ENCODE measurements at places on chromosomes 13 and 19. TPM values are rescaled to one million over a fixed set of nuclear protein-coding genes. Genes with fewer than 3 reads are reported as not detected.

- no peak overlapping the region for H3K4me3 ChIP-seq
- no peak for DNase-seq
- peaks cover 6% of the 10 kb centered on the region for H3K4me1 ChIP-seq
- peaks cover 33% of the 10 kb centered on the region for H3K27me3 ChIP-seq
- H3K36me3 ChIP-seq: no peaks in the 10 kb centered on the region
These were observed 18.5 kb downstream of the ATP12A start for GRCh38 chr13:24698686-24699085.

DNA sequence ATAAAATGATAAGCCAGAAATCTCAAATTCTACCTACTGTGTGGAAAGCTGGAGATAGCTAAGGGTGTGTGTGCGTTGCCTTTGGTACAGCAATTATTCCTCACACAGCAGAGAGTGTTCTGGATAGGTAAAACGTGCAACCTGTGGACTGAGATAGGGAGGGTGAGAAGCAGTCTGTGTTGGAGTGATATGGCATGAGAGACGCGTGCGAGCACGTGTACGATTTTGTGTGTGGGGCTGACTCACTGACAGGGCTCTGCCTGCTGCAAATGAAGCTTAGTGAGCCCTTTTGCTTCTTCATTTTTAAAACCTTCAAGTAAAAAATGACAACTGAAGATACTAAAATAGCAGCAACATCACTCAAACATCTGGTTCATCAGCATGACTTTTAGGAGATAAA lies 35.7 kb upstream of the SLC10A2 start:
- no peak overlapping the region for H3K4me3 ChIP-seq
- H3K27ac ChIP-seq: no peak overlapping the region
- no peaks in the 10 kb centered on the region for H3K27me3 ChIP-seq
- H3K4me1 ChIP-seq: no peaks in the 10 kb centered on the region
- DNase-seq: no peak

GRCh38 chr13:84127597-84128128 lies 245.4 kb upstream of the SLITRK1 start:
- no peak overlapping the region for H3K4me3 ChIP-seq
- H3K27ac ChIP-seq: no peak overlapping the region
- no peaks in the 10 kb centered on the region for H3K27me3 ChIP-seq
- DNase-seq: no peak
- no peaks in the 10 kb centered on the region for H3K4me1 ChIP-seq

DNA sequence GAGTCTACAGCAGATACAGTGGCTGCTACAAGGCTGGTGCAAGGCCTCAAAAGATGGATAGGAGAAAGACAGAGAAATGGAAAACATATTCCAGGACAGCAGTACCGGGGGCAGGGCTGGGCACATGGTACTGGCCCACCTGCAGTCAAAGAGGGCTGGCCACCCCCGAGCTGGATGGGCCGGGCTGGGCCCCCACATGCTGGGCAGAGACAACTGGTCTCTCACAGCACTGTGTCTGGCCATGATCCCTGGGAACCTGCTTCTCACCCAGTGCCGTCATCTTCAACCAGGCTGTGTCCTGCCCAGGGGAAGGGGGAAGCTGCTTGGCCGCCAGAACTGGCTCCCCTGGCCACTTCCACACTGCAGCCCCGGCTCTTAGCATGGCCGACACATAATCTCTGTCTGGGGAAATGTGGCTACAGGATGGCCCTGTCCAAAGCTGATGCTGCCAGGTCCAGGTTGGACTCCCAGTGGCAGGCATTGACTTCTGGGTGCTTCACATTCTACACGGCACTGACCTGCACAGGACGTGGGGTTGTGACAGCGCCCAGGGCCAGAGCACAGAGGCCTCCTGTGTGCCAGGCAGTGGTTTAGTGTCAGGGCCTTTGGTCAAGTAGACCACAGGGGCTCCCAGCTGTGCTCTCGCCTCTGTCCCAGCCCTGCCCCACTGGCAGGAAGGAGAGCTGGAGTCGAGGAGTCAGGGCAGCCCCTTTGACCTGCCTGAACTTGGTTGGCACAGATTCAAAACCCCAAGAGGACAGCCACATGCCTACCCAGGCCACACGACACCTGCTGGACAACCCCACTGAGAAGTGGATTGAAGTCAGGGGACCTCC lies 21.7 kb downstream of the PEPD start:
- H3K27me3 ChIP-seq: no peaks in the 10 kb centered on the region
- DNase-seq: no peak
- H3K4me1 ChIP-seq: no peaks in the 10 kb centered on the region
- no peaks in the 10 kb centered on the region for H3K36me3 ChIP-seq

Gene WIZ
- 34.0 TPM for total RNA-seq

Gene CEBPA
- 1.8 TPM for total RNA-seq
